ENCODE measurements at places on chromosomes 2 and 18.

DNA sequence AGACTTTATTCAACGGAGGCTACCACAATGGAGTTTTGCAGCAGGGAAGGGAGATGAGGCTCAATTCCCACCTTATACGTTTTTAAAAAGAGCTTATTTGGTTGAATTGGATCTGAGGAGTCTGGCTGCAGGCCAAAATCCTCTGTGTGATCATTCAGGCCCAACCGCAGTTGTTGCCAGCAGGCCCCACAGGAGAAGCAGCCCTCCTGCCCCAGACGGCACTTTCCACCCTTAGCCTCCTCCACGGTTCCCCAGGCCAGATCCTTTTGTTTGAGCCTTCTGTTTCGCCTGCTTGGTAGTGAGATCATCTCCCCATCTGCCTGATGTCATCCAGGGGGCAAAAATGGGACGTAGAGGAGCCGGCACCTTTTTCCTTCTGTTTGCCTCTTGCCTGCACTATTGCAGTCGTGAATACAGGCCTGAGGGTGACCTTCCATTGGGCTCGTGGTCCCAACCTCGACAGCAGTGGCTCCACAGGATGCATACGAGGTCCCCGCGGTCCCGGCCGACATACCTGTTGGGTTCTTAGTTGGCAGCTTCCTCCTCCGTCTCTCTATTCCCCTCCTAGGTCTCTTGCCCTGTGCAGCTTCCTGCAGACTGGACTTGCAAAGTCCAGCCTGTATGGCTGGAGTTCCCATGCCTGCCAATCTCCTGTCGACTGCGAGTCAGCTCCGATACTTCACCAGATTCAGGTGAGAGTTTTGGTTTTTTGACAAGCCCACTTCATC lies 9.3 kb upstream of the GPR35 start:
- DNase-seq = no peak

DNA sequence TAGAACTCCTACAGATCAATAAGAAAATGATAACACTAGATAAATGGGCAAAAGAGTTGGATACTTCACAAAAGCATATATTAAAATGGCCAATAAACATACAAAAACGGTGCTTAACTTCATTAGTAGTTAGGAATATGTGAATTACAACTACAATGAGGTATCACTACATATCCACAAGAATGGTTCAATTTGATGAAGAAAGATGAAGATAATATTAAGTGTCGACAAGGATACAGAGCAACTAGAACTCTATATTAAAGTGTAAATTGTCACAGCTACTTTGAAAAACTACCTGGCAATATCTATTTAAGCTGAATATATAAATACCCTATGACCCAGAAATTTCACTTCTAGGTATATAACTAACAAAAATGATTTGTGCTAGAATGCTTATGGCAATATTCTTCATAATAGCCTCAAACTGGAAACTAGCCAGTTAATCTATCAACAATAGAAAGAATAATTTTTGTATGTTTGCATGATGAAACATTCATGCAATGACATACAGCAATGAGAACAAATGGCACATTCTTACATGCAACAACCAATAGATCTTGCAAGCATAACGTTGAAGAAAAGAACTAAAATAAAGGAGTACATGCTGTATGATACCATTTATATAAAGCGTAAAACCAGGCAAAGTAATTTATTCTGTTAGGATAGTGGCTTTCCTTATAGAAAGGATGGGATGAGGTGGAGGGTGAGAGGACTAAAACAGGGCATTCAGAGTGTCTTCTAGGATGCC lies 290.2 kb upstream of the SESTD1 start:
- DNase-seq = no peak

GRCh38 chr2:167114018-167114417 lies 225.7 kb downstream of the XIRP2 start:
- no peak for DNase-seq

DNA sequence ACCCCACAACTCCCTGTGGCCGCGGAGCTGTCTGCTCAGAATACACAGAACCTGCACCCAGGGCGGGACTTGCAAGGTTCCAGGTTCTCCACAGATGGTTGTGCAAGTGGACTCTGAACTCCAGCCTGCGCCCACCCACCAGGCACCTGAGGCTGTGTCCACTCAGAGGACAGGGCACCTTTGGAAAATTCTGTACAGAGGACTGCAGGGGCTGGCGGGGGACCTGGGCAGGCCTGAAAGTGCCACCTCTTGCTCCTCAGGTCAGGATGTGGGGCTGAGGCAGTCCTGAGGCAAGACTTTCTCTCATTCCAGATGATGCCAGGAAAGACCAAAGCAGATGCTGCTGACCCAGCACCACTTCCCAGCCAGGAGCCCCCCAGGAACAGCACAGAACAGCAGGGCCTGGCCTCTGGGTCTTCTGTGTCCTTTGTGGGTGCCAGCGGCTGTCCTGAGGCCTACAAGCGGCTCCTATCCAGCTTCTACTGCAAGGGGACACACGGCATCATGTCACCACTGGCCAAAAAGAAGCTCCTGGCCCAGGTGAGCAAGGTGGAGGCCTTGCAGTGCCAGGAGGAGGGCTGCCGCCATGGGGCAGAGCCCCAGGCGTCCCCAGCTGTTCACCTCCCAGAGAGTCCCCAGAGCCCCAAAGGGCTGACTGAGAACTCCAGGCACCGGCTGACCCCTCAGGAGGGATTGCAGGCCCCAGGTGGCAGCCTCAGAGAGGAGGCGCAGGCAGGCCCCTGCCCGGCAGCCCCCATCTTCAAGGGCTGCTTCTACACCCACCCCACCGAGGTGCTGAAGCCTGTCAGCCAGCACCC lies 14.4 kb downstream of the ARID5A start:
- DNase-seq = no peak

DNA sequence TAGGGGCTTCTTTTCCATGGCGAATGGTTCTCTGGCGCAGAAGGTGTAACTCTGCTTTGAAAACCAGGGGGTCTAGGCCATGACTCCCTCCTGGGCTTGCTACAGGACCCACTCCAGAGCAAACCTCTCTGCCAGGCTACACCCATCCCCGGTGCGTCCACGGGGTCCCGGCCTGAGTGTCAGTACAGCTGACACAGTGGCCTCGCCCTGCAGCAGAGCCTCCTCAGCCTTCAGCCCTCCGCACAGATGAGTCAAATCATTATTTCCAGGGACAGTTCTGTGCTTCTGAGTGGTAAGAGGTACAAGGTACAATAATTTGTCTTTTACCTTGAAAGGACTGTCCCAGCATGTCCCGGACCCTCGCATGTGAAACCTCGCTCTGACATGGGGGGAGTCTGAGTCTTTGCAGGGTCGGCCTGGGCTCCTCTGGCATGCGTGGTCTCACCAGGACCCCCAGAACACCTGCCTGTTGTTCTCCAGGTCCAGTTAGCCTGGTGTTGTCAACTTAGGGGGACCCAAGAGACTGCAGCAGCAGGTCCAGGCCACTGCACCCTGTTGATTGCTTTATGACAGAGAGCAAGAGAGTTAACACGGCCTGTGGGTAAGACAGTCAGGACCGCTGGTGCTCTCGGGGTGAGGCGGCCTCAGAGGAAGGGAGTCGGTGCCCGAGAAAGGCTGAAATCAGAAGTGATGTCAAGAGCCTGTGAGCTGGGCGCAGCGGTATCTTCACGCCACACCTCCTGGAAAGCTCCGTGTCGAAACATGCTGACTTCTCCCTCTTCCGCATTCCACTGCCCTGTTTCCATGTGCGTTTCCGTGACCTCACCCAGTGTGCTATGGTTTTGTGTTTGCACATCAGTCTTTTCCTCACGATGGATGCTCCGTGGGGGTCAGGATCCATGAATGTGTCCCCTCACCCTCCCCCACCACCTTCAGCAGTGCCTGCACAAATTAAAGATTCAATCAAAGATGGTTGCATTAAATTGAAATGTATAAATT lies 340.1 kb downstream of the EIPR1 start:
- DNase-seq = no peak

DNA sequence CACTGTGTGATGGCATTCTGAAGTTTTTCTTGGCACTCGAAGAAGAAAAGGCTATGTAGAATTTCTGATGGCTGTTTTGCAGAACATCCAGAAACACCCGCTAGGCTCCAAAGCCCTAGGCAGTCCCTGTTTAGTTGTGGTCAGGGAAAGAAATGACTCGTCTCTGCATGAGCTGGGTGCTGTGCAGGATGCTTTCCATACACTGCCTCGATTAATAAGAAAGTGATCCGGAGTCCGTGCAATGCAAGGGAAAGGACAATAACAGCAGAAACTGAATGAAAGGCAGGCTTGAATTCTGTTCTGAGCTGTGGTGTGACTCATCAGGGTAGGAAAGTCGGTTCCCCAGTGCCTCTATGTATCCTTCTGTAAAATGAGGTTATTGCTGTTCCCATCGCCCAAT lies 18.7 kb downstream of the MAPRE3 start:
- DNase-seq = no peak

- DNase-seq = no peak
Observed at GRCh38 chr18:21489119-21489750, 111.3 kb downstream of the ESCO1 start.

GRCh38 chr2:168254158-168254935 lies 7.0 kb upstream of the STK39 start:
- DNase-seq = no peak

DNA sequence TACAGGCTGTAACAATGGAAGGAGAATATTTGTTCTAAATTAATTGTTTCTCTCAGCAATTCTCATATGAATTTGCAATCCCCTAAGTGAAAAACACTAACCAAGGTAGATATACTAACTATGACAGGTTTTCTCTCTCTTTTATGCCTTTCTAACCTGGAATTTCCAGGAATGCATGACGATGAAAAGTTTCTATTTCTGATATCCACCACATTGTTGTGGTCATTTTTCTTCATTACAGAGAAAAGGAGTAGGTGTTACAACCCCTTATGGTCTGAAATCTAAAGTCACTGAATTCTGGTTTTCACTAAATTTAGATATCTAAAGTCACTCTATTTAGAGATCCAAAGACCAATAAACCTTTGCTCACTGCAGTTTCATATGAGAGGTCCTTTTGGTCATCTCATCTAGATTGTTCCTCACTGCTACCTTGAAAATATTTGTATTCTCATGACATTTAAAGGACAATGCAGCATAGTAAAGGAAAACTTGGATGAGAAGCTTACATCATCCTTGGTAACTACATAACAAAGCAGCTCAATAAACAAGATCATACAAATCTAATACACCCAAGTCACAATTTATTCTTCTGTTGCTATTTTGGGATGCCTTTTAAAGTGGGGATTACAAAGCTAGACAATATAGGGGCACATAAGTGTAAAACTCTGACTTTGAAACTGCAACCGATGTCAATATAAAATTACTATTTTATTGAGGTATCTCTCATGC lies 85.8 kb downstream of the TCF4 start:
- DNase-seq = no peak

- no peak for DNase-seq
Observed at GRCh38 chr2:21230140-21230539, 106.4 kb downstream of the TDRD15 start.

GRCh38 chr2:42752816-42753813 lies 10.8 kb downstream of the OXER1 start:
- DNase-seq = no peak

DNA sequence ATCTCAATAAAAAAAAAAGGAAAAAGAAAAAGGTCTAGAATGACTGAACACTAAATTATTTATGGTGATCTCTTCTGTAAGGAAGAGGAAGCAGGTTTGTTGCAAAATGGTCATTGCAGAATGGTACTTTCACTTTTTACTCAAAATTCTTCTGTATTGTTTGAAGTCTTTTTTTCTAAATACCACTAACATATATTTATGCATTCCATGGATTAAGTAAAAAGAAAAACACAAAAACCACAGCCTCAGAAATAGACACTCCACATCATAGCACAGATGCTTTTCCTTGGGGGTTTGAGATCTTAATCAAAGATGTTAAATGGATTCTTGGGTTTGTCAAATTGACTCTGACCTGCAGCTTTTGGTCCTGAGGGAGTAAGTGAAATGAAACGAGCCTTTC lies 47.4 kb downstream of the RHOB start:
- DNase-seq = no peak

DNA sequence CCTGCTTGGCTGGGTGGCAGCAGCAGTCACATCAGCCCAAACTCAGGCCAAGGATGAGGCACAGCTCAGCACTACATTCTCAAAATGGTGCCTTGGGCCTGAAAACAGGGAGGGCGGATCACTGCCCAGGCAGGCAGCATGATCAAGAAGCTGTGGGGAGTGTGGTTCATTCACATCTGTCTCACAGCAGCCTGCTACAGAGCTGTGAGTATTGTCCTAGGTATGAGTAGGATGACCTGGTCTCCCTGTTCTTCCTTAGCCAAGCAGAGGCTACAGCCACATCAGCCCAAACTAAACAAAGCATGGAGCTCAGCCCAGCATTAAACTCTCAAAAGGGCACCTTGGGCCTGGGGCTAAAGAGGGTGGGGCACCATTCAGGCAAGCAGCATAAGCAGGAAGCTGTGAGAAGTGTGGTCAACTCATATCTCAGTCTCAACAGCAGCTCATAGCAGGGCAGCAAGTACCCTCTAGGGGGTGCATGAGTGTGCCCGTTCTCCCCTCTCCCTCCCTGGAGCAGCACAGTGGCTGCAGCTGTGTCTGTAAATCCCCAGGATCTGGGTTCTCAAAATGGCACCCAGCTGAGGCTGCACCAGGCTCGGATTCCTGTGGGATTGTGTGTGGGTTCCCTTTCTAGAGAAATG lies 139.6 kb downstream of the TRABD2A start:
- no peak for DNase-seq

DNA sequence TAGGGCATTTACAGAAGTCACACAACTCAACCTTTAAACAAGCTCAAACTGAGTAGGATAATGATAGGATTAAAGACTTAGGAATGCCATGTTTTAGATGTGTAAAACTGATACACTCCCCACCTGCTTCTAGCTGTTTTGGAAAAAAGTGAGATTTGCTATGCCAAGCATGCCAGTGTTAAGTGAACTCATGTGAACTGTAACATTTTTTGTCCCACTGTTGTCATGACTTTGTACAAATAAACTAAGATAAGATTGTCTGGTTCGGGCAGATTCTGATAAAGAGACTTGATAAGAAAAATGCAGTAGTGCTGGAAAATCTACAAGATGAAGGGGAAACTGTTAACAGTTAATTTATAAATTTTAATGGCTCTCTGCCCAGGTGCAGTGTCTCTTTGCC lies 66.5 kb downstream of the GLS start:
- DNase-seq = no peak

- DNase-seq = no peak
Observed at GRCh38 chr2:234330902-234331301, 166.0 kb downstream of the ARL4C start.

GRCh38 chr2:16664809-16665747 lies 556 bp downstream of the CYRIA start:
- DNase-seq = no peak

- no peak for DNase-seq
Observed at GRCh38 chr2:48530033-48530811, at the start of gene STON1. STON1 (plus strand) TSS chr2:48530154; CDS start chr2:48580634, 50,480 bp downstream.

DNA sequence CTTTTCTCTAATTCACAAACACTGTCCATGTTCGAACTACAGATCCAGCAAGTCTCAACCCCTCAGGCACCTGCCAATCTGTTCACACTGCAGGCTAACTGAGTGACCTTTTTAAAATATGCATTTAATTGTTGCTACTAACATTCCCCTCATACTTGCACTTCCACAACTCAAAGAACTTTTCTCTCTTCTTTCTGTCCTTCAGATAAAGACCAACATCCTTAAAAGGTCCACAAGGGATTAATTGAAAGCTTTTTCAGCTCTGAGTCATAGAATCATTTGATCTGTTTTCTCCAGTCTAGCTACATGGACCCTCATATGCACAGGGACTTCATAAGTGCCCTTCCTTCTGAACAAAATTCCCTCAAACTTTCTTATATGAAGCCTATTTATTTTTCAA lies 1321.2 kb downstream of the DPP10 start:
- no peak for DNase-seq

GRCh38 chr2:175620106-175620505 lies 382.0 kb downstream of the LNPK start:
- no peak for DNase-seq
